Effector memory CD4-positive, alpha-beta T cell (primary cell): ENCODE measurements at places on chromosomes 6 and 20.
A peak's percentile ranks its signal among the peaks of the same experiment; 100 is the strongest.

DNA sequence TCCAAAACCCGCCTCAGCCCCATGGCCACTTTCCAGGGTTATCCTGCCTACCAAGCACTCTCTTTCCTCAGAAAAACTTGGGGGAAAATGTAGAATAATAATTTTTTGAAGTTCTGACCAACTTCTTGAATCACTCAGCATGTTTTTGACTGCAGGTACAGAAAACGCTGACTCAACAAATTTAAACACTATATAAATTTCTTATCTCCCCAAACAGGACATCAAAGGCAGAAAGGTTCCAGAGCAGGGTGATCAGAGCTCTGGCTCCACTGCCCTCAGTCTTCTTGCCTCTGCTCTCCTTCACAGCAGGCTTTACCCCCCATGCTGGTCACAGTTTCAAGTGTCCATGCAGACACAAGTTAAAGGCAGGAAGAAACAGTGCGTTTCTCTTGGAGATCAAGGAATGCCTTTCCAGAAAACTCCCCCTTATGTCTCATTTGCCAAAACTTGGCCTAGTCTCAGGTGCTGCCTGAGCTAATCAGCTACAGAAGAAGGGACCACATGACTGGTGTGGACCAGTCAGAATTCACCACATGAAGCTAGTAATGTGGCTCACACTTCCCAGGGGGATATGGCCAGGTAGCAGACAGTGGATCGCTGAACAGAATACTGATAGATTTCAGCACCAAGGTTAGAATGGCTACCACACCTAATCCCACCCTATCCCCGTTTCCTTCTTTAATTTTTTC lies 24.4 kb upstream of the SLC17A3 start:
- DNase-seq: no peak

DNA sequence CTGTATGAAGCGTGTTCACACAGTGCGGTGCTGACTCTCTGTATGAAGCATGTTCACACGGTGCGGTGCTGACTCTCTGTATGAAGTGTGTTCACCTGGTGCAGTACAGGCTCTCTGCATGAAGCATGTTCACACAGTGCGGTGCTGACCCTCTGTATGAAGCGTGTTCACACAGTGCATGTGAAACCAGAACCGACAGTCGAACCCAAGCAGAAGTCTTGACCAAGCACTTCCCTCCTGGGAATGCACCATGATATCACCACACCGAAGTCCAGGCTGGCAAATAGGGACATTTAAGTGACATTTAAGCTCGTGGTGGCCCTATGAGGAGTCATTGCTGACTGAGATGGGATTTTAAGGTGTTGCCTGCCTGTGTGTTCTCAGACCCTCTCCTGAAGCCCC lies 11.3 kb upstream of the SERPINB1 start:
- no peak for DNase-seq

DNA sequence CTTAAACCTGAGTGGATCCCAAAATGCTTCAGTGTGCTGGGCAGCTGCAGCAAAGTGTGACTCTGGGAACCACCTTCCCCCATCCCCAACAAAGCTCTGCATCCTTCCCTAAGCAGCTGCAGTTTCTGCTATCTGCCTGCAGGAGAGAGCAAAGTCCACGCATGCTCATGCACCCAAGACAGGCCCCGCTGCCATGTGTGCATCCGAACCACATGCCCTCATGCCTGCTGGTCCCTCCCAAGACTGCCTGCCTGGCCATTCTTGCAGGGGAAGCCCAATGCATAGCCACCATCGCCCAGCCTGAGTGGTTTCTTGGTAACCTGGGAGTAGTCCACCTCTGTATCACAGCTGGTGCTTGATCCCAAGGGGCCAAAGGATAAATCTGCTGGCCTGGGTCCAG lies 94.3 kb upstream of the OLIG3 start:
- DNase-seq: no peak

DNA sequence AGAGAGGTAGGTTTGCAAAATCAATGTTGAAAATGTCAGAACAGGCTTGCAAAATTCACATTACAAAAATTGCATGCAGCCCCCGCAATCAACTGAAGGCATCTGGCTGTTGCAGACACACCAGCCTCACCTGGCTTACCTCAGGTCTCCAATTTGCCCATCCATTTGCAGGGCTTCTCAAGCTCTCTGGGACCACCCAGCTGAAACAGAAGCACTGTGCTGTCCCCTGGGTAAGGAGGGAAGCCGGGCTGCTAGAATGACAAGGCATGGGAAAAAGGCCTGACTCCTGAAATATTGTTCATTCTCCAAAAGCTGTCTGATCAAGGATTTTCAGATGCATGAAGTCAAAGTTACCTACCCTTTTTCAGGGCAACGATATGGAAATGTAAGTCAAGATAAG lies 52.6 kb upstream of the CD93 start:
- no peak for DNase-seq

DNA sequence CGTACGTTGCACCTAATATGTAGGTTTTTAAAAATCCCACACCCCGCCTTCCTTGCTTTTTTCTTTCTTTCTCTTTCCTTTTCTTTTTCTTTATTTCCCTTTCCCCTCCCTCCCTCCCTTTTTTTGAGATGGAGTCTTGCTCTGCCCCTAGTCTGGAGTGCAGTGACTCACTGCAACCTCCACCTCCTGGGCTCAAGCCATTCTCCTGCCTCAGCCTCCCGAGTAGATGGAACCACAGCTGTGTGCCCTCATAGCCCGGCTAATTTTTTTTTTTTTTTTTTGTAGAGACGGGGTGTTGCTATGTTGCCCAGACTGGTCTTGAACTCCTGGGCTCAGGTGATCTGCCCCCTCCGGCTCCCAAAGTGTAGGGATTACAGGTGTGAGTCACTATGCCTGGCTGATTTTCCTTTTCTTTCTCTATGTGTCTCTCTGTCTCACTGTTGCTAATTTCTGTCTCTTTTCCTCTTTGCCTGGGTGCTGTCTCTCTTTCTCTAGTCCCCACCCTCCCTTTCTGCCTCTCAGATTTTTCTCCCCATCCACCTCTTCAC lies 61.2 kb downstream of the SRC start:
- DNase-seq: no peak

DNA sequence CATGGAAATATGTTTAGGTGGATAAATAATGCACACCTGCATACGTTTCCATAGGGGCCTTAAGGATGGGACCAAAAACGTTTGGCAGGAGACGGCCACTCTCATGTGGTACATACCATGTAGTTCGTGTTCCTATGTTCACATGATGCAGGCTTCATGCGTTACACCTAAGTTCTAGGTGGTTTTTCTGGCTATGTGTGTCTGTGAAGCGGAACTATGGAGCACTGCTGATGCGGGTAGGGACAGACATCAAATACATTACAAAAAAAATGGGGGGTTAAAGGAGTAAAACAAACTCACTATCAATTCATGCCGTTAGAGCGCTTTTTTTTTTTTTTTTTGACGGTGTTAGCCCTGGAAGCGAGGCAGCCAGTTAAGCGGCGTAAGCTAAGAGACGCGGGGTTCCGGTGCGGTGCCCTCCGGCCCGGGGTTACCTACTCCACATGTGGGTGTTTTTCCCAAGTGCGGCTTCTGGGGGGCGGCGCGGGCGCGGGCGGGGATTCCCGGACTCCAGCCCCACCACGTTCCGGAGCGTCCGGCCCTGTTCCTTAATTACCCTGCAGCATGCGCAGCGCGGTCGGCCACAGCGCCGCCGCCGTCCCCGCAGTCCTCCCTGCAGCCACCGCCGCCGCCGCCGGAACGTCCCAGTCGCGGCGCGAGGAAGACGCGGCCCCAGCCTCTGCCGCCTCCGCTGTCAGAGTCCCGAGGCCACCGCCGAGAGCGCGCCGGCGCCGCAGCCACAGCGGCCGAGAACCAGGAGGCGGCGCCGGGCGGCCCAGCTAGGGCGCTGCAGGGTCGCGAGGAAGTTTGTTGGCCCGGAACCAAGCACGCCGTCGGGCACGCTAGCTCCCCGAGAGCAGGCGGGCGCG lies 648 bp downstream of the COL19A1 start:
- peak; percentile 28 for DNase-seq

DNA sequence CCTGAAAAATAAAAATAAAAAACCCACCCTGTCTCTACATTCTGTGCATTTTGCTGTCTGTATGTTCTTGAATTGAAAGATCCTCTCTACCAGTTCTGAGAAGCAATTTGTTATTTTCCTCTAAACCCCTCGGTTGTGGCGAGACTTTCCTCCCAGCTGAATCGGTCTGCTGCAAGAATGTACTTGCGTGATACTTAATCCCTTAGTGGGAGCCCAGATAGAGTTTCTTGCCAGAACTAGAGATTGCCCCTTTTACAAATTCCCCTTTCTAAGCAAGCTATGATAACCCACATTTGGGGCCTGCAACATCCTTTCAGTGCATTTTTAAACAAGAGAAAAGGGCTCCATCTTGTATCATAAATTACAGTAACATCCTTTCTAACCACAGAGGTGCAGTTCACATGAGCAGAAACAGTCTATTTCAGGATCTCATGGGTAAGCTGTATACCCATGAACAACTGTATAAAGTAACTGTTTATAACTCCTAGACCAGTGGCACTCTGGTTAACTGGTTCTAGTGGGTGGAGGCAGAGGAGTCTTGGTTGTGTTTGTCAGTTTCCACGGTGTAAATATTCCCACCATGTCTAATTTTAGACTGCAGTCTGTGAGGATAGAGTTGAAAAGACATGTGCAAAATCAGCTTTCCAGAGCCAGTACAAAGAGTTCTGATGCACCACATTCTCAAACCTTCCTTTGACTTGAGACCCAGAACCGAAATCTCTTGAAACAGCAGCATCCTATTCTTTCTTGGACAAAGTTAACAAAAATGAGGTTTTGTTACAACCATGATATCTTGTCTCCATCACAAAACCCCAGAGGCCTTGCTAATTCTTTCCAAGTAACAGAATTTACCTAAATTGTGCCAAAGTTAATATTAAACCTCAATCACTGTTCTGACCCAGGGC lies 113.1 kb upstream of the ZNF217 start:
- no peak for DNase-seq

DNA sequence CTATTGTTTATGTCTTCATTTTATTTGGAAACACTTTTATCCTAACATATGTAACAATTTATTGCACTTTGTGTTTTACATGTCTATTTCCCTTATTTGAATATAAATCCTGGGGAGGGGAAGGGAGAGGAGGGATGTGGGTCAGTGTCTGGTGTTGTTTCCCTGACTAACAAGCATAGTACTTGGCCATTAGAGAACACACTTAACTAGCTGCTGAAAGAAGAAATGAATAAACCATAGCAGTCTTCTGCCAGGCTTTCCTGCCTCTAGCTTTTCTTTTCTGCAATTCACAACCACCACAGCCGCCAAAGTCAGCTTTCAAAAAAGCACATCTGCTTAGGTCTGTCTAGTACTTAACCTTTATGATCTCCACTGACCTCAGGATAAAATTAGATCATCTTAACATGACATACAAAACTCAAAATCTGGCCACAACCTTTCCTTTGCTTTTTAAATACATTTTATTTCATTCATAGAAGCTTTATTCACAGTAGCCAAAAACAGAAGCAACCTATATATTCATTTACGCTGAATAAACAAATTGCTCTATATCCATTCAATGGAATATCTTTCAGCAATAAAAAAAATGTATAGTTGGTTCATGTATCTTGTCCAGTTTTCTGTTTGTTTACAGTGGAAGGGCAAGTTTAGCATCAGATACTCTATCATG lies 16.3 kb downstream of the PDSS2 start:
- DNase-seq: no peak
